NCI-H187 (cell line): ENCODE measurements at places on chromosomes 6 and 20.

- DNase-seq = no peak
These were observed 369.9 kb downstream of the BTBD3 start for GRCh38 chr20:12287575-12287974.

DNA sequence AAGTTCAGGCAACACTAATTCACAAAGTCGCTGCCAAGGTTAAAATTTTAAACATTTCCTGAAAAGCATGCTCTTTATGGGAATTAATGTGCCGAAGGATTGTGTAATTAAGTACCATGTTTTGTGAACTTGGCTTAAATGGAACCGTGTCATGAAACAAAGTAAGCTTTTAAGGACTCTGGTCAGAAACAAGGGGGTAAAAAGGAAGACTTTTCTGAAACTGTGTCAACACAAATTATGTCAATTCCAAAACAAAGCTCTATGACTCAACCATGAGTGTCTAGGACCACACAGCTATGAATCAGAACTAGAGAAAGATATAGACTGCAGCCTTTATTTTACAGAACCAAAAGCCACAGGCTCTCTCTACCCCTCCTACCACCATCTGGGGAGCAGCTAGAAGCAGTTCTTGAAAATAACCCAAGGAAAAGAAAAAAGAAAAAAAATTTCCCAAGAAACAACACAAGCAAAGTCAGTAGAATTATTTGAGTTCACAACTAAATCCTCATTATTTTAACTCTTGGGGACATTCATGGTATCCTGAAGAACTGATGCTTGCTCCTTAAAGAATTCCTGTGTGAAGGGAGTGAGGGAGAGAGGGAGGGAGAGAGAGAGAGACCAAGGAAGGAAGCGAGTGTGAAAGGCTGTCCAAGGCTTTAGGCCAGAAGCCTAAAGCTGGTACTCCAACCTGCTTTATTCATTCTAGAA is 81.9 kb downstream of the ZMYND8 start:
- no peak for DNase-seq

DNA sequence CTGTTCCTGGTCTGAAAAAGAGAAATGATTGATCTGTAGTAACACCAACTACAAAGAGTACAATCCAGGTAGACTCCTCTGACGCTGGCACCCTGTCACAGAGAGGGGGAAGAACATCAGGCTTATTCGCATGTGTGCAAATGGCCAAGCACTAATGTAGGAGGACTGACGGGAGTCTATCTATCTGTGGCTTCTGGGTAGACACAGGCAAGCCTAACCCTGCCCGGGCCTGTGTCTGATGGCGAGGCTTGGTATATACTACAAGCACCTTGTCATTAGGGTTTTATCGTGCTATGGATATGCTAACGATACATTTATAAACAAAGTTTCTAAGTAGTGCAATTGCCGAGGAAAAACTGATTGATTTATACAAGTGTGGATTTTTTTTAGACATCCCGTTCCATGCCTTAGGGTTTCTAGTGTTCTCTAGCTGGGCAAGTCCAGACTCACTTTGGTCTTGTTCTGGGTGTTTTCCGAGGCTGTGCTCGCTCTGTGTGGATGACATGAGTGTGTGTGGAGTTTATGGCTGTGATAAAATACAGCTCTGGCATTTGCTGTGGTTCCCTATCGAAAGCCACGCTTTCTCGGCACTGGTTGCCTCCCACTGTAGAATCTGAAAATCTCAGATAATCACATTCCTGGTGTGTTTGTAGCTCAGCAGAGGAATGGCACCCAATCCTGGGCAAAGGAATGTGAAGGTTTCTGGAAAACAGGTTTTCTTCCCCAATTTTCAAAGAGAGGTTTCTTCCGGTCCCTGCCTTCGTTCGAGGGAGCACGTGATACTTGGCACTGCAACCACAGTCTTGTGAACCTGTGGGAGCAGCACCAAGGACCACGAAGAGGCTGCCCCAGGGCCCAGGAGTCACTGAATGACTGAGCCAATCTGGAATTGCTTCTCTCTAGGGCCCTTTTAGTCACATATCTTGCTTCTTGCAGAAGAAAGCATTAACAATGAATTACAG is 67.5 kb upstream of the EDN1 start:
- no peak for DNase-seq

DNA sequence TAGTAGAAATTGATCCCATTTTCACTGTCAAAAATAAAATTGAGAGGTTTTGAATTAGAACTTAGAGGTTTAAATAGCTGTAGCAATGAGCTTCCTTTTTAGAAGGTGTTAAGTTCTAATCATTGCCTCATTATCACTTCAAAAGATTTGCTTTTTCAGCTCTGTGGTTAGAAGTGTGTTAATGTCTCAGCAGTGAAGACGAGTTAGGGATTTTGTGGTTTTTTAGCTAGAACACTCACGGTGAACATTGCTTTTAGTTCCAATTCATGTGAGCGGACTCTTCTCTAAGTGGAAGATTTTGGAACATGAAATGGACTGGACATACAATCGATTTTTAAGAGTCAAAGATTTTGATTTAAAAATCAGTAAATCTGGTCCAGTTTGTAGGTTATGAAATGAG is 12.7 kb upstream of the IFNGR1 start:
- no peak for DNase-seq

GRCh38 chr20:46361381-46361780 is 45.0 kb downstream of the ELMO2 start:
- no peak for DNase-seq

GRCh38 chr20:38789503-38790199 is 15.8 kb upstream of the PPP1R16B start:
- no peak for DNase-seq
